Erythroblast (primary cell): ENCODE measurements at places on chromosomes 3 and 15.

- DNase-seq, result no peak
Observed at GRCh38 chr3:46062679-46063078, 35.4 kb upstream of the XCR1 start.

DNA sequence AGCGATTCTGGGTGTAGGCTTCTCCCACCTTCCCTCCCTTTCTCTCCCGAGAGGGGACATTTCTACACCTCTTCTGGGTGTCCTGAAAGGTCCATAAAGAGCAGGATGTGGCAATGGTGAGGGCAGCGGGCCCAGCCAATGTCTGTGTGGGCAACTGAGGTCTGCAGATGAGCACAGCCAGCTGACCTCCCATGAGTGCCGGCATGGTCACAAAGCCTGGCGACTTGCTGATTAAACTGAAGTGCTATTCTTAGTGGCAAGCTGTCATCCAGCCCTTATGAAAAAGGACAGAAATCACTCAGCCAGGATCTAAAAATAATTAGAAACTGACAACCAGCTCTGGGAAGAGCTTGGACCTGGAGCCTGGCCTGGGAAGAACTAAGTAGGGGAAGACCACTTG is 124.3 kb upstream of the RGMA start:
- no peak for DNase-seq

DNA sequence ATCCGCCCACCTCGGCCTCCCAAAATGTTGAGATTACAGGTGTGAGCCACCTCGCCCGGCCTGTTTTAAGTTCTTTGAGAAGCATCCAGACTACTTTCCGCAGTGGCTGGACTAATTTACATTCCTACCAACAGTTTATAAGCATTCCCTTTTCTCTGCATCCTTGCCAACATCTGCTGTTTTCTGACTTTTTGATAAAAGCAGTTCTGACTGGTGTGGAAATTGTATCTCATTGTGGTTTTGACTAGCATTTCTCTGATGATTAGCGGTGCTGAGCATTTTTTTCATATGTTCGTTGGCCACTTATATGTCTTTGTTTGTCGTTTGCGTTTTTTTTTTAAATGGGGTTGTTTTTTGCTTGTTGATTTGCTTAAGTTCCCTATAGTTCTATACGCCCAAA is 208.4 kb upstream of the DPPA4 start:
- DNase-seq, result no peak

GRCh38 chr3:77699125-77699691 is 659.3 kb downstream of the ROBO2 start:
- no peak for DNase-seq
